CD14-positive monocyte (primary cell): ENCODE measurements at places on chromosomes 3 and 15.

DNA sequence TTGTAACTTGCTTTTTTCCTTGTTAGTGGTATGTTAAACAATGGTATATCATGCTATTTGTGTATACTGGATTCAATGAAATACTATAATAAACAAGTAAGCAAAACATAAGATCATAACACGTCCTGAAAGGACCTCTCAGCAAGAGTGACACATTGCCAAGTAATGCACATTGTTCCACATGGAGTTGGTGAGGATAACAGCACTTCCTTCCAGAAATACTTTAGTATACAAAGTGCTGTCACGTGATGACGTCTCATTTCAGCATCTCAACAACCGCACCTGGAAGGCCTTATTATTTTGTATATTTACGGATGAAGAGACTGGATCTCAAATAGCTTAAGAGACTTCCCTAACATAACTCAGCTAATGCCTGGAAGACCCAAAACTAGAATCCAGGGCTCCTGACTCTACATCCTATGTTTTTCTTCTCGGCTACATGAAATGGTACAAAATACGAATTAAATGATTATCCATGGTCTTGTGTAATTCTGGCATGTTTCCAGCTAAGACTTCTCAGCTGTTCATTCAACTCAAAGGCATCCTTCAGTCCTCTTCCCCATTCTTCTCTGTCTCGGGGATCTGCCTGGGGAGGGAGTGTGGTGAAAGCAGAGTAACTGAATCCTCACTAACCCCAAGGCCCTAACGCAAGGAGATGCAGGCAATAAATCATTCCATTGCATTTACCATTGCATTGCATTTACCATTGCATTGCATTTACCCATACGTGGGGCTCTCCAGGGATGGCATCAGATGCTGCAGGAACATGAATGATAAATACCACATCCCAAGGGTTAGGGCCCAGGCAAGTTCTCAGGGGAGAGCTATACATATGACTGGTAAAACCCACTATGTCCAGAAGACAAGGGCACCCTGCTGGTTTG, 79.2 kb downstream of the LIPC start:
- DNase-seq = no peak

DNA sequence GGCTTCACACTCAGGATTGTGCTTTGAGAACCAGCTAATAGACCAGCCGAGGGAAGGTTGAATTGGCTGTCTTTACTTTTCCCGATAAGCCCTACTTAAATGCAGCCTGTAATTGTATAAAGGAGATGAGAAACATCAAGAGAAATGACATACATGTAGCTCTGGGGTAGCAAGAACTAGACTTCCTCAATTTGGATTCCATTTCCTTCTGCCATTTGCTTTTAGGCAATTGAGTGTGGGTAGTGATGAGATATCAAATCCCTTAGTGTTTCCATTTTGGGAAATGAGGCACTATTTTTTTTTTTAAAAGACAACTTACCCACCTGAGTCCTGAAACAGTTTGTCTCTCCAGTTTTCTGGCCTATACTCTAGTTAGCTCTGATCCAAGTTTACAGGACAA, 2.2 kb downstream of the INAFM2 start:
- peak; percentile 43 for DNase-seq

DNA sequence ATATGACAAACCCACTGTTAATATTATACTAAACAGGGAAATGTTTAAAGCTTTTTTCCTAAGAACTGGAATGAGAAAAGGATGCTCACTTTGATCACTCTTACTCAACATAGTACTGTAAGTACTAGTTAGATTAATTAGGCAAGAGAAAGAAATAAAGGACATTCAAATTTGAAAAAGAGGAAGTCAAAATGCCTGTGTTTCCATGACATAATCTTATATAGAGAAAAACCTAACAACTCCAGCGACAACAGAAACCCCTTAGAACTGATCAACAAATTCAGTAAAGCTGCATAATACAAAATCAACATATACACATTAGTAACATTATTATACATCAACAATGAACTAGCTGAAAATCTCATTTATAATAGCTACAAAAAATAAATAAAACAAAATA, 200.6 kb upstream of the ROBO1 start:
- DNase-seq = no peak

- no peak for DNase-seq
Observed at GRCh38 chr3:170636400-170636973, 50.6 kb upstream of the SLC7A14 start.

DNA sequence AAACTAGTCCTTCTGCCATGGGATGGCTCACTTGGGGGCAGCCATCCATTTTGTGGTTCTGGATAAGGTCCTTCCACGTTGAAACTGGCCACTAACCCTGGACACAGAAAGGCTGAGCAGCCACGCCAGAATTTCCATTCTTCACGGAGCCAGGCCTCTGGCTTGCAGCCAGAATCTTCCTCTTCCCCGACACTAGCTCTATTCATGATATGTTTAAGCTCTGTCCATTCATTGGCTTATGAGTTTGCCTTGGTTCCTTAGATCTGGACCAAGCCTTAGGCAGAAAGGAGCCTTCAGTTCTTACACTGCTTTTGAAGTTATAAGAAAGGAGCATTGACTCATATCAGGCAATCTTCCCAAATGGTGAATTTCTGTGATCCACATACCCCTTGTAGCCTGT, 288.4 kb upstream of the GOLGA6L4 start:
- DNase-seq = no peak

GRCh38 chr3:851098-851790, 241.6 kb upstream of the CNTN6 start:
- DNase-seq = no peak

DNA sequence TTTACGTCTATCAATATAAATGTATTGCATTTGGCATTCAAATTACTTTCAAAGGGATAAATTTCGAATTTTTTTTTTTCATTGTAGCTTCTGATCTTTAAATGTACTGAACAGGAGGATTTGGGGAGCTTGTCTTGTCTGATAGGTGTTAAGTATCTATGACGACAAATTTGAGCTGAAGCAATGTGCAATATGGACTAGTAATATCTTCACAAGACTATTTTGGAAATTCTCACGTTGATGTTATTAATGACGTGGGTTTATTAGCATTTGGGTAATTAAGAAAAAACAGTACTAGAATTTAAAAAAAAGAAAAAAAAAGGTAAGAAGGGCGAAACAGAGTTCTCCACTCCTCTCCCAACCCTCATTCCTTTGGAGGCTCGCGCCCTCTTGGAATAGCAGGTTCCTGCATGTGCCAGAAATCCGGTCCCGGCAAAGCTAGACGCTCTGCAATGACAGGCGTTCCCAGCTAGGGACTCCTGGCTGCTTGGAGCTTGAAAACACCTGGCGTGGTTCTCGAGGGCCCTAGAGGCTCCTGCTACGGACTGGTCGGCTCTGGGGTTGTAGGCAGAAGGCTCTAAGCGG, 648 bp upstream of the P2RY1 start:
- no peak for DNase-seq

DNA sequence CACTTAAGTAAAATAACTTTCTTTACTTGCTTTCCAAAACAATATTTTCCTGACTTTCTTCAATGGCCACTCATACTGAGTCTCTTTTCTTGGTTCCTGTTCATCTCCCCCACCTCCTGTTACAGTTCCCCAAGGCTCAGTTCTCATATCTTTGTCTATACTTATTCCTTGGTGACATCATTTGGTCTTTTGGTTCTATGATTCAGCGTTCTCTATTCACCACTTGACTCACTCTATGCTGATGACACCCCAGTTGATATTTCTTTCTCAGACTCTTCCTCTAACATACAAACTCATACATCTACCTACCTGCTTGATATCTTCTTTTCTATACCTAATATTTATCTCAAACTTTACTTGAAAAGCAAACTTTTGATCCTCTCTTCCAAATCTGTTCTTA, 85.0 kb upstream of the P3H2 start:
- peak; percentile 27 for DNase-seq

GRCh38 chr3:64160000-64160695, 65.1 kb downstream of the PRICKLE2 start:
- no peak for DNase-seq

DNA sequence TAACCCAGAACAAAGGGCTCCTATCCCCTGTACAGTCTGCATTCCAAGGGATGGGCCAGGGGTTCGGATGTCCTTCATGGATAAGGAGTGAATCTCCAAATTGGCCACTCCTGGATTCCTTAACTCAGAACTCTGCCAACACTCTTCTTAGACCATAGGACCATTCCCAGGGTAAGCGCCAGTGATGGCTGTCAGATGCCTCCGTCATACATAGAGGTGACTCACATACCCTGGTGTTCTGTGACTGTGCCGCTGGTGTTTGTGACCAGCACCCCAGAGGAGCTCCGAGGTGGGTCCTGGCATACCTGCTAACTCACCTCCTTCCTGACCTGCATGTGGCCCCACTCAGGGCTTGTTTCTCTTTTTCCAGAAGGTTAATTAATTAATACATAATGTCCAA, 134.7 kb downstream of the KLF13 start:
- no peak for DNase-seq

DNA sequence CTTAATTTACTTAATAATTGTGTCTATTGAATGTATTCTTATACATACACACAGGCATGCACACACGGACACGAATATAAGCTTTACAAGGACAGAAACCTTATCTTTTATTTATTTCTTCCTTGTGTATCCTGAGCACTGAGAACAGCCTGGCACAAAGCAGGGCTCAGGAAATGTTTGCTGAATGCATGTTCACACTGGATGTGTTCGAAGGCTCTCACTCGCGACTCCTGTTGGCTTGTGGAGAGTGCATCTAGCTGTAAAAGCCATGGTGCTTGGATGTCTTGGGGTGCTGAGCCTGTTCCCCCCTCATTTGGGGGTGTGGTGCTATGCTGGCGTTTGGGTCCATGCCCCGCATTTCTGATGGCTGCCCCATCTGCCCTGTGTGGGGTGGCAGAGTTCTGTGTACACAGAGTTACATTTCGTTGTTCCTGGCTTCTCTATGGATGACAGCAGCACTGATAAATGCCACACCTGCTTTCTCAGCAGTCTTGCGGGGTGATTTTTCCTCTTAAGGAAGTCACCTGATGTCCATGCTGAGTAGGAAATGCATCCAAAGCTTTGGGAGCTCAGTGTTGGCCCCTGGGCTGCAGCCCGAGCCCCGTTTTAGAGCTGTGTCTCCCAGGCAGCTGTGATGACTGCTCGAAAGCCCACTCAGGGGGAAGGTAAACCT, 148.5 kb downstream of the IGF1R start:
- no peak for DNase-seq

- no peak for DNase-seq
Observed at GRCh38 chr3:5151586-5151985, 29.5 kb downstream of the ARL8B start.

GRCh38 chr15:52290329-52290728, 5.3 kb downstream of the MYO5C start:
- DNase-seq = no peak

DNA sequence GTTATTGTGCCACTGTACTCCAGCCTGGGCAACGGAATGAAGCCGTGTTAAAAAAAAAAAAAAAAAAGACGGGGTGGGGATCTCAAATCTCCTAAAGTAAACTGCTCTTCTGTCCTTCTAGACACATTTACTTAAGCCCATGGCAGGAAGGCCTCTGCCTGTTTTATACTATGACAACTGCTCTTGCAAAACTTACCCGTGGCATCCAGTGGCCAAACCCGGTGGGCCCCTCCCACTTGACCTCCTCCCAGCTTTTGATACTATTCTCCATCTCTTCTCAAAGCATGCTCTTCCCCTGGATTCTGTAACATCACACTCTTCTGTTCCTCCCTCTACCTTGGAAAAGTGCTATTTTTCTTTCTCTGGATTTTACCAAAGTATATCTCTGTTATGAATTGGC, 112.2 kb downstream of the RFTN1 start:
- no peak for DNase-seq

GRCh38 chr15:85742186-85742821, 52.4 kb downstream of the KLHL25 start:
- DNase-seq = no peak
